ENCODE measurements at places on chromosomes 3 and 15.
A peak's percentile ranks its signal among the peaks of the same experiment; 100 is the strongest.

GRCh38 chr3:32501783-32502117 lies 902 bp downstream of the CMTM6 start:
- no peak for DNase-seq

DNA sequence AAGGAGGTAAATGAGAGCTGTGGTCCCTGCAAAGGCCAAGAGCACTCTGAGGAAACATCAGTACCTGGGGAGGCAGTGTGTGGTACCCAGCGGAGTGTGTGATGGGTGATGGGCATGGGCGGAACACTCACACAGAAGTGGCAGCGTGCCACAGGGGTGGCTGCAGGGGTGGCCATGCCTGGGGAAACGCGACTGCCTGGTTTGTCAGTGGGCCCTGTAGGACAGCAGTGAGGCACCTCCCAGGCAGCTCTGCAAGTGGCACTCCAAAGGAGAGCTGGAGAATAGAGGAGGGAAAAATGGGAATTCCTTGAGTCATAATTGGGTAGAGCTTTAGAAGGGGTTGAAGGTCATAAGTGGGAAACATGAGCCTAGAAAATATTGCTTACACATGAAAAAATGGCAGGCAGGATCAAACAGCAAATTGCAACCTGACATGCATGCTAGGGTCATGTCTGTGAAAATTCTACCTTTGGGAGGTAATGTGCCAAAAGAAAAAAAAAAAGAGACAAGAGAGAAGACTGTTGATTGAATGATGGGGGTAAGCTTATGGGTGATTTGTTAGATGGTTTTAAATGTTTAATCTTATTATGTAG lies 138.4 kb downstream of the RPLP1 start:
- no peak for DNase-seq

- DNase-seq = no peak
Observed at GRCh38 chr3:187296058-187296457, 4.5 kb upstream of the MASP1 start.

DNA sequence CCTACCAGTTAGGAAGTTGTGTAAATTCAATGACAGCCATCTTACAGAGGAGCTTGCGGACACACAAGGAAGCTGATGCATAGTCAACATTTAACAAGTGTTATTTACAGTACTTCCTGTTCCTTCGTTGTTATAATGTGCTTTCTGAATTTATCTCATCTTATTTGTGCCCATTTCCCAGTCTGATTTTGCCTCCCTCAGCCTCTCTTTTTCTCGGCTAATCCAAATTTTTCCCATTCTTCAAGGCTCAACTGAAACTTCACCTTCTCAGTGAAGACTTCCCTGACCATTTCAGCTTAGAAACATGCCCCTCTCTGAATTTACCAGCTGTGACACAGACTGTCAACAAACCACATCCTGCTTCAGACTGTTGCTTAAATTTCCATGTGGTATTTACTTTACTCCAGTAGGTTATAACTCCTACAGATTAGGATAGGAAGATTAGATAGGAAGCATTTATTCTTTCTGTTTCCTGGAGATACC lies 55.7 kb upstream of the CP start:
- DNase-seq = no peak

GRCh38 chr3:170244576-170244975 lies 22.4 kb downstream of the PRKCI start:
- no peak for DNase-seq

DNA sequence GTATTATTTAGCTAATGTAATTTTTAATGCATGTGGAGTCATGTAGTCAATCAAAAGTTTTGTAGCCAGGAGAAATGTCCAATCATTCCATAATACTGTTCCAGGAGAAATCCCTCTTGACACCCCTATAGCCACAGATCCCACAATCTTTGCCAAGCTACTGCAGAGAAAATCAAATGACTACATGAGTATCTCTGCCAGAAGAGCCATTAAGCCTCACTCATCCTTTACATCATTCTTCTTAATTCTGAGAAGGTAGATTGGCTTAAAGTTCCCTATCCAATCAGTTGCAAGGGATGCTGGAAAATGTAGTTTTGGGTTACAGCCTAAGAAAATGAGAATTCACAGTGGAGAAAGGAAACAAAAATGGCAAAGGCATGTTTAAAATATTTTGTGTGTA lies 502.1 kb downstream of the ZBBX start:
- DNase-seq = no peak

- DNase-seq = no peak
Observed at GRCh38 chr3:121786485-121786884, 36.9 kb upstream of the GOLGB1 start.

DNA sequence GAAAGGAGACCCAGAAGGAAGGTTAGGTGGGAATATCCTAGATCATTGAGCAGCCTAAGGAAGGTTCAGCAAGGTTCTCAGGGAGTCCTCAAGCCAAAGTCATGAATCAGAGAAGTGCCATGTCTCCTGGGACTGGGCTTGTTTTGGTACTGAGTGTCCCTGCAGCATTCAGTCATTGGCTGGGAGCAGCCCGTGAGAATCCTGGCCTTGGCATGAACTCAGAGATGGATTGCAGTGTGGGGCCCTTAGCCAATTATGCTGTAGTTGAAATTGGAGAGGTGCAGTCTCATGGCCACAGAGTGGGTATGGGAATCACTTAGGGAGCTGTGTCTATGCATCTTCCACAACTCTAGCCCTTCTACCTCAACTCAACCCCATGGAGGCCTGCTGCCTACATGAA lies 17.0 kb upstream of the PPM1L start:
- DNase-seq = no peak

DNA sequence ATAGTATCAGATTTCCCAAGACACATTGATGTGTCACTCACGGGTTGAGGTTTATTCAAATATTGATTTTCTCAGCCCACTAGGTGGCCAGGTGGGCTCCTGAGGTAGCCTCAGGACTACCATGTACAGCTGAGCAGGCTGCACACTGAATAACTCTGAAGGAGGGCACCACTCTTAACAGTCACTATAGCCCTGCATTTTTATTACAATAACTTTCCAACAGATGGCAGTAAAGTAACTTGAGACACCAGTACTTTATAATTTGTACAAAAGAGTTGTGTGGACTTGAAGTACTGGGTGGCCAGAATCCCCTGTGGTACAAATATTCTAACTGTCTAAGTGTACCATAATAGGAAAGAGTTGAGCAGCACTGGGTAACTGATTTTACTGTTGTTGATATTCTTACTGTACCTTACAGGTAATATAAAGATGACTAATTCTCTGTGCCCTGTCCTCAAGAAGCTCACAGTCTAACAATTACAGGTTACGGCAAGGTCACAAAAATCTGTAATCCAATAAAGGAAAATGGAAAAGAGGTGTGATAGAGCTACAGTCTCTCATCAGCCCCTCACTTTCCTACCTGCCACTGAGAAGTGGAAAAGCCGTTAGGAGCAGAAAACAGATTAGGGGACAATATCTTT lies 76.0 kb downstream of the ETFA start:
- DNase-seq = no peak

DNA sequence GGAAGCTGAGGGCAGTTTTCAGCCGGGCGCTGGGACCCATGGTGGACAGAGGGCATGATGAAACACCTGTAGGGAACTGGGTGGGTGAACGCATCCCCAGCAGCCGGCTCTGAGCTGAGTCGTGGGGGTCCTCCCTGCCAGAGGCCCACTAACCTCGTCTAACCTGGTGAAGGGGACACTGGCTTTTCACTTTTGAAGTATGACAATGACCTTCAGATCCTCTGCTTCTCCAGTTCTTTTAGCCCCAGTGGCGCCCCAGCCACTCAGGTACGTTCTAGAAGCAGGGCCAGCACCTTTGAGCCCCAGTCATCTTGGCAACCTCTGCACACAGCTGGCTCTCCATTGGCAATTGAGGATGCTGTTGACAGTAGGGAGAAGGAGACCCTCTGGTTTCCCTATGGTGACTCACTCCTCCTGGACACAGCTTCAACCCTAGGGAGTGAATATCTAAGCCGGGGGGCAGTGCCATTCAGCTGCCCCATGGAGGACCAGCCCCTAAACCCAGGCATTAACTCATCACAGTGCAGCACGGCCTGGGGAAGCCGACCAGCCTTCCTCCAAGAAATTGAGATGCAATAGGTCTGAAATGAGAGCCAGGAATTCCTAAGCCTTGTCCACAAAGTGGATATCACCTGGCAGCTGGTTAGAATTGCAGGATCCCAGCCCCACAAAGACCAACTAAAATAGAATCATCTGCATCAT lies 46.1 kb downstream of the CMTM6 start:
- DNase-seq = no peak

- no peak for DNase-seq
Observed at GRCh38 chr15:45064386-45064785, 41.4 kb downstream of the SORD start.

- no peak for DNase-seq
Observed at GRCh38 chr3:50479523-50479922, 23.9 kb downstream of the CACNA2D2 start.

- no peak for DNase-seq
Observed at GRCh38 chr15:90760661-90761232, 43.6 kb downstream of the BLM start.

DNA sequence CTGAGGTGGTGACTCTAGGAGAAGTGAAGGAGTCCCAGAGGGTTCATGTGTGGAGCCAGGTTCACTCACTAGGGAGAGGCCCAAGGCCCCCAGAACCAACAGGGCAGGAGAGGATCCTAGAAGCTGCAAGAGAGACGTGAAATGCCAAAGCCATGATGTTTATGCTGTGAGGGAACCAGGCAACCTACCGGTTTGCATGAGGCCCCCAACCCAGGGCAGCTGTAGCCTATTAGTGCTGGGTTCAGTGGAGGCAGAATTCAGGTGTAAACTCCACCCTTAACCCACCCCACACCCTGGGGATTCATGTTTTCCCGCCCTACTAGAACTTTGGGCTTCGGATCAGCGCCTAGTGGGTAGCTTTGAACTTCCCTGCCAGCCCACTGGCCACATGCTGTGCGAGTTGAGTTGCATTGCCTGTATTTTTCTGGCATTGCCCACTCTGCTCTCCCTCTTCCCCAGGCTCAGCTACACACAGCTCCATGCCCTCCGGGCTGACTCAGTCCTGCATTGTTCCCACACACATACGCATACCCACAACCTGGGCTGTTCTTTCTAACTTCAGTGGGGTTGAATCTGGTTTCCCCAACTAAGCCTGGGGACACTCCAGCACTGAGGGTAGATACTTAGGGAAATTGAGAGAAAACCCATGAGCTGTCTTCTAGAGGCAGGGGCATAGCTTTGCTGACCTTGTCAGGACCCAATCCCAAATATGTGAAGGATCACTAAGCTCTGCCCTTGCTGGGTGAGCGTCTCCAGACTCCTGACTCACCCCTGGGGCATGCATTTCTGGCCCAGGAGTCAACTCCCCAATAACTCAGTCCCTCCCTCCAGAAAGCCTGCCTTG lies 2.0 kb upstream of the ZBTB47 start:
- no peak for DNase-seq

- no peak for DNase-seq
Observed at GRCh38 chr3:88101142-88101541, 42.1 kb downstream of the ZNF654 start.

- no peak for DNase-seq
Observed at GRCh38 chr3:27213450-27213849, 155.7 kb downstream of the NEK10 start.

GRCh38 chr3:12993517-12994356 lies 79.5 kb downstream of the IQSEC1 start:
- no peak for DNase-seq

GRCh38 chr3:85090495-85090894 lies 131.7 kb downstream of the CADM2 start:
- no peak for DNase-seq

DNA sequence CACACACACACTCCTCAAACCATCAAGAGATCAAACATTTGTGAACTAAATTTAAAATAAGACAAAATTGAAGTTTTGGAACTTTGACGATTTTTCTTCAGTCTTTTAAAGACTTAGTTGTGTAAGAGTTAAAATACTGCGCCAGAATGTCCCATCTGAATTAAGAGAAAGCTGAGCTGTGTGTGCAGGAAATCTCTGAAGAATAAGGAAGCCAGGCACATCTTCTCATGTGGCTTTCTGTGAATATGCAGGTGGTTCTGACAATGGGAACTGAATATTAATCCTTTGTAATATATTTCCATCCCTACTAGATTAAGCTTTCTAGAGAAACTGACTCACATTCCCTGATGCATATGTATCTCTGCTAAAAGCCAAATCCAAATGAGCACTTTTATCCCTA lies 60.1 kb upstream of the ICE2 start:
- DNase-seq = peak; percentile 50

- DNase-seq = no peak
Observed at GRCh38 chr3:186083746-186084145, 25.1 kb downstream of the ETV5 start.

GRCh38 chr3:11532931-11533391 lies 110.8 kb downstream of the VGLL4 start:
- DNase-seq = no peak

DNA sequence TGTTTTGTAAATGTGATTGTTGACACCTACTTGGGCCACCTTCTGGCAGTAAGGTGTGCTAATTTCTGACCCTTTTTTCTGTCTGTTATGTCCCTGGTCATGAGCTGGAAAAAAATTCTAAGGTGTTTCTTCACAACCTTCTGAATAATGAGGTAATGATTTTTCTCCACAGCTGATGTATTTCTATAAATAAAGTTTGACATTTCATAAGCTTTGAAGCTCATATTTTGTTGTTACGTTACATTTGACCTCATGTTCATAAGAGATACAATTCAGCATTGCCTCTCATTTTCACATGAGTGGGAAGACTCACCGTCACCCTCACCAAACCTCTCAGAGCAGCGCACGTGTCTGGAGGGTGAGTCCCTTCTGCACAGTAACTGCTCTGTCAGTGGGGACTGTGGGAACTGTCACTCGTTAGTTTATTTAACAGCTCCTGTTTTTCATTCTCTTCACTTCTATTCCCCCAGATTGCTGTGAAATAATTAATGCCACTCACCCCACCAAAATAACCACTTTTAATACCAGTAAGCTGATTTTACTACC lies 140.9 kb downstream of the PLCL2 start:
- DNase-seq = no peak

DNA sequence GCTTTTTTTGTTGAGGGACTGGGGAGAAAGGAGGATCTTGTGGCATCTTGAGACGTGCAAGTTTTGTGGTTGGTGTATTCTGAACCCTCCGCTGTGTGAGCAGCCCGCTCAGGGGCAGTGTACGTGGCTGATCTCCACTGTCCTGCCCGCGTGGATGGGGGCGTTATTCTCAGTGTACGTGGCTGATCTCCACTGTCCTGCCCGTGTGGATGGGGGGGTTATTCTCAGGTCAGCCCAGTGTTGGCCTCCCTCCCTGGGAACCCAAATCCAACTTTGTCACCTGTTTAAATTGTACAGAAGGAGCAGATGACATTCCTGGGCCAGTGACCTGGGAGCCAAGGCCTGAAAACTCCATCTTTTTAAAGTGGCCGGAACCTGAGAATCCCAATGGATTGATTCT lies 84.0 kb downstream of the PGPEP1L start:
- no peak for DNase-seq

GRCh38 chr15:73677146-73677607 lies 7.0 kb upstream of the CD276 start:
- peak; percentile 76 for DNase-seq

DNA sequence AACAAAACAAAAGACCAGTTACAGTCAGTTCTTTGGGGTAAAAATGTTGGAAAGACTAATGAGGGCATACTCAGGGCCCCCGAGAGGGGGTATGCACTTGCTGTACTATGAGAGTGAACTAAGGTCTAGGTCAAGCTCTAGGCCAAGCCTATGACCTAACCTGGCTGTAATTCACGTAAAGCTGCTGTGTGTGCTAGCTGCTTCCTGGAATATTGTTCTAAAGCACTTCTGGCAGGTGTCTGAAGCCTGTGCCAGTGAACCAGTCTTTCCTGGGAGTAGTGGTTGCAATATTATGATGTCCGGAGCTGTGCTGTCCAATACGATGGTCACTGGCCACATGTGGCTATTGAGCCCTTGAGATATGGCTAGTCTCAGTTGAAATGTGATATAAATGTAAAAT lies 13.1 kb upstream of the CX3CR1 start:
- no peak for DNase-seq

GRCh38 chr15:71472566-71472965 lies 337.8 kb upstream of the NR2E3 start:
- DNase-seq = no peak
